ENCODE measurements at places on chromosomes 16 and 17. TPM values are rescaled to one million over a fixed set of nuclear protein-coding genes. Genes with fewer than 3 reads are reported as not detected.

GRCh38 chr16:11354733-11355574 lies 9.7 kb downstream of the RMI2 start:
- no peak for DNase-seq

DNA sequence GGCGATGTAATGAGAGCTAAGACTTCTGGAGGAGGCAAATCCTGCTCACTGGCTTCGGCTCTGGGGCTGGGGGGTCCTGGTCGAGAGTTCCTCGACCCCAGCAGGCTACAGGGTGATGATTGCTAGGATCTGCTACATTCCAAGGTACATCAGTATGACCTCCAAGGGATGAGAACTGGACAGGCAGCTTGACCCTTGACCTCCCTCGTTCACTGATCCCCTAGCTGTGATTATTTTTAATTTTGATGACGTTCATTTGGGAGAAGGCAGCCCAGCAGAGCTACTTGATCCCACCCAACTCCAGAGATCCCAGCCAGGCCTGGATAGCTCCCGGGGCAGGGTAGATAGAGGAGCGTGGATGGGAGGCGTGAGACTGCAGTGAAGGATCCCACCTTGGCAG lies 242.3 kb downstream of the MAF start:
- no peak for DNase-seq

- DNase-seq: no peak
Observed at GRCh38 chr16:19765860-19766553, 47.9 kb downstream of the IQCK start.

SRL gene
- not detected for total RNA-seq

CIBAR2 gene
- total RNA-seq: not detected

DNA sequence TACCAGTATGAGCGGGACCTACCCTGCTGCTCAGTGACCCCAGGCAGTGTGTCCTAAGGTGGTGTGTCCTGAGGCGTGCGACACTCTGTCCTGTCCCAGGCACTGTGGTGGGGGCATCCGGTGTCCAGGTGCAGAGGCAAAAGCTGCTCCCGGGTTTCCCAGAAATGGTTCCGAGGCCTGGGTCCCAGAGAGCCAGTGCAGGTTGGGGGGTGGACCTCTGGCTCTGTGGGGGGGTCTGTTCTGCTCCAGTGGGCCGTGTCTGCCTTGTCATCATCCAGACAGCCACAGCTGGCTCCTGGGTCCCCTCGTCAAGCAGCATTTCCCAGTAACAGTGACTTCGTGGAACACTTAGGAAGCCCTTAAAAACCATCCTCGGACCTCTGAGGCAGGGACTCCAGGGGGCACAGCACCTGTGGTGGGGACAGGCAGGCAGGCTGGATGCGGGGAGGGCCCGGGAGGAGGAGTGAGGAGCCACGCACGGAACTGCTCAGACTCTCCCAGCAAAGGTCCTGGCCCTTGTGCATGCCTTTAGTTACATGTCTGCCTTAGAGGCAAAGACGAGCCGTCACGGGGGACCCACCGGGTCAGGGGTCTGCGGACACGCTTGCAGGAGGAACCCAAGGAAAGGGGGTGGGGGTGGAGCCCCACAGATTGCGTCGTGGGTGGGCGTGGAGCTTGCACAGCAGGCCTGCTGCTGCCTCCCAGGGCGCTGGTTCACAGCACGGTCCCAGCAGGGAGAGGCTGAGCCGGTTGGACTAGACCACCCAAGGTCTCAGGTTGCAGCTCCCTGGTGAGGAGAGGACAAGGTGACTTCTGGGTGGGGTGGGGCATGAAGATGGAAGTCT lies 5.6 kb downstream of the SLC16A3 start:
- DNase-seq: no peak

DNA sequence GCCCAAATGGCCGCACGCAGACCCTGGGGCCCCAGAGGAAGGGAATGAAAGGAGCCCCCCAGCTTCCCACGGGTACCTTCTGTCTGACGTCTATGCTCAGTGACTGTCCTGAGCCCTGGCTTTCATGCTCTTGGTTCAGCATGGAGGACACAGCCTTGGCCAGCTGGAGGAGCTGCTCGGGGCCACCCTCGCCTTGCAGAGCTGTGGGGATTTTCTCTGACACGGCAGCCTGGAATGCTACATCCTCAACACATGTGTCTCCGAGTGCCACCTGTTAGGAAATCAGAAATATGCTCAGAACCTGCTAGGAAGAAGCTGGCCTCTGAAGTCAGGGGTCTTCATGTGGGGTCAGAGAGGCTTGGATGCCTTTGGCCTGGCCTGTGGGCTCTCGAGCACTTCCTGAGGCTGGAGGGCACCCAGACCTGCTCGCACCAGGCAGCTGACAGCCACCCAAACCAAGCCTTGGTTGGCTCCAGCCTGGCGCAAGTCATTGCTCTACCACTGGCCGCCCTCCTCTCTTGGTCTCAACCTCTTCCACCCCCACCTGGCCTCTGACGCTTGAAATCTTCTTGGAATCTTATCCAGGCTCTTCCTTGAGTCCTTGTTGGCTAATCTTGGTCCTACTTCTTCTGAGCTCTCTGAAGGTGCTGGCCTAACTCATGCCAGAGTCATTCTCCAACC lies 63.7 kb upstream of the BCO1 start:
- no peak for DNase-seq

RNF227 gene
- 2.3 TPM for total RNA-seq
